ENCODE measurements at places on chromosomes 2 and 18.

DNA sequence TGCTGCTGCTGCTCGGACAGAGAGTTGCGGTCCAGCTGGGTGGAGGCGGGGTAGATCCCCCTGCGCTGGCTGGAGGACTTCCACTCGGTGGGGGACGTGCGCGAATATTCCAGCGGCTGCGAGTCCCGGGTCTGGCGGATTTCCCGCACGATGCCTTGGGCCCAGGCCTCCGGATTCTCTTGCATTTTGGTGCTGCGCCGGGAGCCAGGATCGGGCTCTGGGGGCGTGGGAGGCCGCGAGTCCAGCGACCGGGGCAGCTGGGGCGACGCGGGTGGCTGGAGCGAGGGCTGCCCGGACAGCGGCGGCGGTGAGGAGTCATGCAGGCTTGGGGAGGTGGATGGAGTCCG, 4.8 kb downstream of the NT5C1B start:
- DNase-seq = no peak

DNA sequence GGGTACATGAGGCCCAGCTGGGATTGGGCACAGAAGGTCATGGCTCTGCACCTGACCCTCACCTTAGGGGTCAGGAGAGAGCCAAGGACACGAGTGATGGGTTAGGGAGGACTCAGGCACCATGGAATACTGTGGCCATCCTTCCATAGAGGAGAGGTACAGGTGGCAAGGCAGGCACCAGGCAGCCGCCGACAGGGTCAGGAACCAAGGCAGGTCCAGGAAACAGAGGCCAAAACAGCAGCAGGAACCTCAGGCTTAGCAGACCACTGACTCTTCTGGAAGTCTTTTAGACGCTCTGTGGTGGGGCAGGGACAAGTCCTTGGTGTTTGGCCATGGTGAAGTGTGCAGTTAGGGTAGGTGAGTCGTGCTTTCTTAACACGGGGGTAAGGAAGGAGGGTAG, 128.0 kb downstream of the NEDD4L start:
- DNase-seq = no peak

- DNase-seq = no peak
Observed at GRCh38 chr2:109646961-109647360, 32.8 kb downstream of the SOWAHC start.

GRCh38 chr2:239751679-239752355, 273.3 kb downstream of the NDUFA10 start:
- DNase-seq = no peak

GRCh38 chr2:38932586-38932985, 42.9 kb downstream of the ARHGEF33 start:
- no peak for DNase-seq

DNA sequence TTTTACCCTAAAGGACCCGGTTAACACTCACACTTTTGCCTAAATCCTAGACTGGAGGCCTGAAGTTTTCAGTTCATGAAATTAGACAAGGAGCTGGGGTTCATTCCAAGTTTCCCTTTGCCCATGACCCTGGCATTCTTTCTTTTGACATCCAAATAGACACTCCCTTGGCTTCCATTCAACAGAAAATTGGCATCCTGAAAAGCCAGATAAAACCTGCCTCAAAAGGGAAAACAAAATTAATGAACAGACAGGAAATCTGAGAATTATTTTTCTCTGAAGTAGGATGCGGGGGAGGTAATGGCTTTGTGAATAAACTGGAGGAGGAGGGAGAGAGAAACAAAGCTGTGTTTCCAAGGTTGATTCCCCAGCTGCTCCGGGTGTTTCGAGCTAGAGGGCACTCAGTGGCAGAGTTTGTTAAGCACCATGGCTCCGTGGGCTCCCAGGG, 41.0 kb downstream of the SPP2 start:
- DNase-seq = no peak

DNA sequence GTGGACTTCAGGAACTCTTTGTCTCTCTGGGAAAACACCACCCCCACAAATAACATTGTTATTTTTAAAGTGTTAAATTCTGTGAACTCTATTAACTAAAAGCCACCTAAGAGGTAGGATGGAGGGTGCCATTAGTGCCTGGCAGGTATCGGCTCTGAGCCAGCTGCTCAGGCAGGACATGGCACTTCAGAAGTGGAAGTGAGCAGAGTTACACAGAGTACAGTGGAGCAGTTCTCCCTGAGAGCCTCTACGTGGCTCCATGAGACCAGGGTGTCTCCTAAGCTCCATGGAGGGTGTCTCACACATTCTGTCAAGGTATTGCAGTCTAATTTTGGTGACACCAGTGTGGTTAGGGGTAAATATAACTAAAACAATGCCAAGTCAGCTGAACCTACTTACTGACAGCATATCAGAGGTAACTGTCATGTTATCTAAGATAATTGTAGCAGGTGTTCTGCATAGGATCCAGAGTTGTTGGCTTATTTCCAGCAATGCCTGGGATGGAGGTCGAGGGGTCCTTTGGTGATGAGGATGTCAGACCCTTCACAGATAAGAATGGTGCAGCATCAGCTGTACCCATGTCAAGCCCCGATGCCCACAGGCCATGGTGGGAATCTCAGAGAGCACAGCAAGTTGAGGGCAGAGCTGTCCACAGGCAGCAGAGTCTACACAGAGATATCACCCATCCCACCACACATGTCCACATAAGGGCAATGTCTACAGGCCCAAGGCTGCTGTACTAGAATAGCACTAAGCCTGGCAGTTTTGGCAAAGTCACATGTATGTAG, 8.6 kb upstream of the MALL start:
- no peak for DNase-seq

- DNase-seq = peak; percentile 20
Observed at GRCh38 chr18:47323158-47323557, 71.7 kb upstream of the SKOR2 start.

DNA sequence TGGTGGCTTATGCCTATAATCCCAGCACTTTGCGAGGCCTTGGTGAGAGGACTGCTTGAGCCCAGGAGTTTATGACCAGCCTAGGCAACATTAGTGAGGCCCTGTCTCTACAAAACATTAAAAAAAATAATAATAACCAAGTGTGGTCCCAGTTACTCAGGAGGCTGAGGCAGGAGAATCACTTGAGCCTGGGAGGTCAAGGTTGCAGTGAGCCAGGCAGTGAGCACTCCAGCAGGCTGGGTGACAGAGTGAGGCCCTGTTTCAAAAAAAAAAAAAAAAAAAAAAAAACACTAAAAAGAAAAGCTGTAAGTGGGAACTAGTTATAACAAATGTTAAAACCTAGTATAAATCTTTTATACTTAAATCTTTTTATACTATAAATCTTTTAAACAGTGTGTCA, 146.2 kb upstream of the ITGA4 start:
- DNase-seq = no peak

GRCh38 chr2:221205103-221205673, 366.9 kb downstream of the EPHA4 start:
- no peak for DNase-seq

GRCh38 chr2:218344090-218344754, 12.4 kb upstream of the CATIP start:
- DNase-seq = no peak
